ENCODE measurements at places on chromosomes 1 and 21.

DNA sequence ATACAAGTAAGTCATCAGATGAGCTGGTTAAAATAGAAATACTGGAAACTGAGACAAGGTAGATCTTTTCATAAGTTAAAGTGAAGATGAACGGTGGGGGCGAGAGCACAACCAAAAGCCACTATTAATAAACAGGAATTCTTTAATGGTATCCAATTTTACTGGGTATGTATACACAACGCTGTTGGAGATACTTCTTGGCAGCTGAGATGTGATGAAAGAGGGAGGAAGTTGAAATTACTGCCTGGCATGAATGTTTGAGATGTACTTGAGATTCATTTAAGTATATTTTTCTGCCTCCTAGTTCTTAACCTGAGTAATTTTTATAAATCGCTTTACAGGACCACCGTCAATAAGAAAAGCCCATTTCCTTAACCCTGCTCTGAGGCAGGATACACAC, 110.0 kb upstream of the ZRANB2 start:
- DNase-seq, result no peak

- no peak for DNase-seq
These were observed 633 bp downstream of the DMRTA2 start for GRCh38 chr1:50422675-50422945.

DNA sequence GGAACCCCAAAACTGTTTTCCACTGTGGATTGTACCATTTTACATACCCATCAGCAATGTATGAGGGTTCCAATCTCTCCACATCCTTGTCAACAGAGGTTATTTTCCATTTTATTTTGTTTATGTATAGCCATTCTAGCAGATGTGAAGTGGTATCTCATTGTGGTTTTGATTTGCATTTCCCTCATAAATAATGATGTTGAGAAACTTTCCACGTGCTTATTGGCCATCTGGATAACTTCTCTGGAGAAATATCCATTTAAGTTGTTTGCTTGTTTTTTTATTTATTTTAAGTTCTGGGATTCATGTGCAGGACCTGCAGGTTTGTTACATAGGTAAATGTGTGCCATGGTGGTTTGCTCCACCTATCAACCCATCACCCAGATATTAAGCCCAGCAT, 280.2 kb upstream of the USP25 start:
- DNase-seq, result no peak

GRCh38 chr1:34711485-34711884, 43.4 kb upstream of the GJB5 start:
- DNase-seq, result no peak

Data from HFF-Myc (cell line).